ENCODE measurements at places on chromosomes 2 and 18. TPM values are rescaled to one million over a fixed set of nuclear protein-coding genes. Genes with fewer than 3 reads are reported as not detected.

ANKRD12 gene
- total RNA-seq, result 135 TPM

PROC gene
- total RNA-seq, result not detected

ACMSD gene
- total RNA-seq, result not detected

MRO gene
- total RNA-seq, result 0.82 TPM

ZC3H15 gene
- total RNA-seq, result 63.2 TPM

TWSG1 gene
- 22.0 TPM for total RNA-seq

CHAC2 gene
- total RNA-seq, result 6.5 TPM

ECEL1 gene
- 2.4 TPM for total RNA-seq

C2orf15 gene
- 4.5 TPM for total RNA-seq

B3GNT7 gene
- total RNA-seq, result 0.82 TPM

NETO1 gene
- 44.4 TPM for total RNA-seq

ACTG2 gene
- total RNA-seq, result 0.82 TPM

ARHGEF33 gene
- 2.4 TPM for total RNA-seq

GNAL gene
- total RNA-seq, result 92.9 TPM

C2orf80 gene
- 38.3 TPM for total RNA-seq

DSG1 gene
- total RNA-seq, result under 0.01 TPM

AMER3 gene
- total RNA-seq, result 44.0 TPM

AFF3 gene
- 56.7 TPM for total RNA-seq

PDE1A gene
- 51.0 TPM for total RNA-seq

MOB4 gene
- total RNA-seq, result 88.9 TPM

SPATA3 gene
- not detected for total RNA-seq

ZNF397 gene
- total RNA-seq, result 44.4 TPM

CD8B2 gene
- total RNA-seq, result under 0.01 TPM

MRPL30 gene
- 90.9 TPM for total RNA-seq

THADA gene
- 32.6 TPM for total RNA-seq

ZC3H6 gene
- total RNA-seq, result 19.6 TPM

NEB gene
- 0.41 TPM for total RNA-seq

PSTPIP2 gene
- 0.41 TPM for total RNA-seq

HADHA gene
- total RNA-seq, result 85.2 TPM

RAB17 gene
- total RNA-seq, result 0.41 TPM

FABP1 gene
- not detected for total RNA-seq

VAMP8 gene
- total RNA-seq, result 0.82 TPM

XPO1 gene
- 871 TPM for total RNA-seq

FBXO48 gene
- total RNA-seq, result 0.82 TPM

CCDC68 gene
- total RNA-seq, result 1.2 TPM

CHRND gene
- total RNA-seq, result not detected

PAIP2B gene
- 20.4 TPM for total RNA-seq

ADRA2B gene
- total RNA-seq, result under 0.01 TPM

IL36A gene
- total RNA-seq, result not detected

MAPK4 gene
- total RNA-seq, result 23.6 TPM

DHRS9 gene
- total RNA-seq, result 0.82 TPM

MYO1B gene
- 85.2 TPM for total RNA-seq

GAREM2 gene
- 6.1 TPM for total RNA-seq

TRIP12 gene
- 168 TPM for total RNA-seq

CNDP1 gene
- under 0.01 TPM for total RNA-seq

RNF125 gene
- total RNA-seq, result 2.0 TPM

MARS2 gene
- total RNA-seq, result 9.8 TPM

LINC00305 gene
- not detected for total RNA-seq

IL1RN gene
- total RNA-seq, result not detected

DSC2 gene
- total RNA-seq, result 5.3 TPM

SAG gene
- 0.82 TPM for total RNA-seq

SMYD1 gene
- total RNA-seq, result not detected

KCNF1 gene
- total RNA-seq, result 20.0 TPM

FAM124B gene
- total RNA-seq, result 8.2 TPM

ALS2 gene
- total RNA-seq, result 57.5 TPM

SNRNP27 gene
- 45.7 TPM for total RNA-seq
